ENCODE measurements at places on chromosomes 5 and 9.

DNA sequence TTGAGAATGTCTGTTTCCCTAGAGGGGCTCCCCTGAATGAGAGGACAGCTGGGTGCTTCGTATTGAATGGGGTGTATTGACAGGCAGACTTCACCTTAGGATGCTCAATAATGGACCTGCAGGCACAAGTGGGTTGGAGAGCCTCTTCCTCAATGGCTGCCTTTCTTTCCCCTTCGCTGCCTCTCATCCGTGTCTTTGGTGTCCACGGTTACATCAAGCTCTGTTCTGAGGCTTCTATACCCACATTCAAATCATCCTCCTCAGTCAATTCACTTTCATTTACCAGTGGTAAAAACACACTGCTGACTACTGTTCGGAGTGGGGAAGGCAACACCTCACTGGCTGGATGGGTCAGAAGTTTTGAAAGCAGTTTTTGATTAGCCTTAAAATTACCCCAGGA is 20.6 kb downstream of the LIX1 start:
- DNase-seq: no peak

DNA sequence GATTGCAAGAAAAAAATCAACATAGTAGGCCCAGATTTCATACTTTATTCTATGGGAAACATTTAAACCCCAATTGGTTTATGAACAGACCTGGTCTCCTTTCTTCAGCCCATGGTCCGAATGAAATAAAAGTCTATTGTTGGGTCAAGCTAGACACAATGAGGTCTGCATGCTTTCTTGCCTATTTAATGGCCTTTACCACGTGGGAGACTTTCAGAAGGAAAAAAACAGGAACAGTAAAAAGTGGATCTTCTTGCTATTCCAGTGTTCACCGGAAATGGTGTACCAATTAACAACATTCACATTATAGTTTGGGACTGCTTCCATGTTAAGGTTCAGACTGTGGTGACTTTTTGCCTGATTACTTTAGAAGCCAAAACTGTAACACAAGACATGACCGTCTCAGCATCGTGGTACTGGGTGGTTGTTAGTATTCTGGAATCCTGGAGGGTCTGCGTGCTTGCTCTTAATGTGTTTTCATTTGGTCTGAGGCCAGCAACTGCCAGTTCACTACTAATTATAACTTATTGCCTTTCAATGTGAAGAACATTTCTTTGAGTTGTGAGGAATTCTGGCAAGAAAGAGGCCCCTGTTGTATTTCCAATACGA is 85.4 kb upstream of the PRRC1 start:
- DNase-seq: no peak

- DNase-seq: no peak
These were observed 203.0 kb upstream of the TUT7 start for GRCh38 chr9:86557063-86557766.

DNA sequence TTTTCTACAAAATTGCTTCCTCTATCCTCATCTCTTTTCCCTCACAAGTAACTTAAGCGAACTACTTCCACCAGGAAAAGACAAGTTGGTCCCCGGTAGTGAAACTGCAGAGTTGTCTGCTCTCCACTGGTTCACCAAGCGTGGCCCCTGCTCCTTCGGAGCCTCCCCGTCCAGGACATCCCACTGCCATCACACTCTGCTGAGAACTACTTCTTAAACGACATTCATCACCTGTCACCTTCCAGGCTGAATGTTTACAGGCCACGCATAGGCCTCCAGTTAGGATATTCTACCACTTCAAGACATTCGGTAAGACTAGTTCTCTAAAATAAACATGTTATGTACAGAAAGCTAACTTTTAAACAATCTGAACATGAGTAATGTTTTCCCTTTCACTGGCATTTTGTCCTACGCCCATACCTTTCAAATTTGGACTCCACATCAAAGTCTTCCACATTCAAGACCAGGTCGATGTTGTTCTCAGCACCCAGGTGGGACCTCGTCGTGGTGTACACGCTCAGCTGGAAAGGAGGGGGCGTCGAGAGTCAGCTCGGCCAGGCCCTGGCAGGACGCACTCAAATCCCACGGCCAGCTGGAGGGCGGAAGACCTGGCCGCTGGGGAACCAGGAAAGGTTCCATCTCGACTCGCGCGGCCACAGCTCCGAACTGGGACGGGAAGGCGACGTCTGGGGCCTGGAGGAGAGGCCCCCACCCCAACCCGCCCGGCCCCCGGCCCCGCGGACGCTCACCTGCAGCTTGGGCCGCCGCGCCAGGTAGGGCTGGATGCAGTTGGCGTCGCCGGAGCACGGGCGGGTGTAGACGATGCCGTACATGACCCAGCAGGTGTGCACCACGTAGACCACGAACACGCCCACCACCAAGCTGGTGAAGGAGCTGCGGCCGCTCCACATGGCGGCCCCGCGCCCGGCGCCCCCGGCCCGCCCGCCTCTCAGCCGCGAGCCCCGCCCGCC is 683 bp downstream of the CLPTM1L start:
- DNase-seq: peak; percentile 3

DNA sequence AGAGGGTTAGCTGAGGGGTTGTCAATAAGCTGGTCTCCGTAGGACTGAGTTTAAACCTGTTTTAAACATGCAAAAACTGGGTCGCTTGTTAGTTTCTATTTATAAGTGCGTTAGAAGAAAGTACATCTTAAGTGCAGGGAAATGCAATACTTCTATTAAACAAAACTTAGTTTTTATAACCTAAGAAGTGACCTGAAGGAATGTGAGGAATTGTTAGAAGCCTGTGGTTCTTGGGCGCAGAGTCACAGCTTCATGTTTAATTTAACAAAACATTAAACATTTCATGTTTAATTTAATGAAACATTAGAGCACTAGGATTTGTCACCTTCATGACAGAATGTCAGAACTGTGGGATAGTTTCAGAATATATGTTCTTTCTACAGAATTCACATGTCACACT is 469.2 kb upstream of the WWC1 start:
- DNase-seq: no peak

GRCh38 chr5:37776826-37777225 is 63.0 kb downstream of the GDNF start:
- no peak for DNase-seq

- no peak for DNase-seq
These were observed 2118.6 kb upstream of the C9orf72 start for GRCh38 chr9:29691758-29692407.

- DNase-seq: no peak
These were observed 117.5 kb upstream of the ZNF366 start for GRCh38 chr5:72624641-72625236.

- DNase-seq: no peak
These were observed 102.0 kb upstream of the TSLP start for GRCh38 chr5:110969502-110969901.

DNA sequence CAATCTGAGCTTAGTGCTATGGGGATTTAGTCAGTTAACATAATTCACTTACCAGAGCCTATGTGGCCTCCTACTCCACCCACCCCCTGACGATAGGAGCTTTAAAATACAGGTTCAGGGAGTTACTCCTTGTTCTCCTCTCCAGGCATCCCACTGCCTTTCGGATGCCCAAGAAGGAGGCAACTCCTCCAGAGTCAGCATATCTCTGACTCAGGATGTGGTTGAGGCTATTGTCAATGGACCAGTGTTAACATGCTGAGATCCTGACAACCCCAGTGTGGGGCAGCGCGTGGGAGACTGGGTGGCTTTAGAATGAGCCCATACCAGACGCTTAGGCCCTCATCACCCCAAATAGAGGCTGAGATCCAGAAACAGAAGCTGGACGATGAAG is 27.4 kb downstream of the BICD2 start:
- DNase-seq: peak; percentile 21

GRCh38 chr9:127735530-127736185 is 564 bp upstream of the TOR2A start:
- DNase-seq: no peak

DNA sequence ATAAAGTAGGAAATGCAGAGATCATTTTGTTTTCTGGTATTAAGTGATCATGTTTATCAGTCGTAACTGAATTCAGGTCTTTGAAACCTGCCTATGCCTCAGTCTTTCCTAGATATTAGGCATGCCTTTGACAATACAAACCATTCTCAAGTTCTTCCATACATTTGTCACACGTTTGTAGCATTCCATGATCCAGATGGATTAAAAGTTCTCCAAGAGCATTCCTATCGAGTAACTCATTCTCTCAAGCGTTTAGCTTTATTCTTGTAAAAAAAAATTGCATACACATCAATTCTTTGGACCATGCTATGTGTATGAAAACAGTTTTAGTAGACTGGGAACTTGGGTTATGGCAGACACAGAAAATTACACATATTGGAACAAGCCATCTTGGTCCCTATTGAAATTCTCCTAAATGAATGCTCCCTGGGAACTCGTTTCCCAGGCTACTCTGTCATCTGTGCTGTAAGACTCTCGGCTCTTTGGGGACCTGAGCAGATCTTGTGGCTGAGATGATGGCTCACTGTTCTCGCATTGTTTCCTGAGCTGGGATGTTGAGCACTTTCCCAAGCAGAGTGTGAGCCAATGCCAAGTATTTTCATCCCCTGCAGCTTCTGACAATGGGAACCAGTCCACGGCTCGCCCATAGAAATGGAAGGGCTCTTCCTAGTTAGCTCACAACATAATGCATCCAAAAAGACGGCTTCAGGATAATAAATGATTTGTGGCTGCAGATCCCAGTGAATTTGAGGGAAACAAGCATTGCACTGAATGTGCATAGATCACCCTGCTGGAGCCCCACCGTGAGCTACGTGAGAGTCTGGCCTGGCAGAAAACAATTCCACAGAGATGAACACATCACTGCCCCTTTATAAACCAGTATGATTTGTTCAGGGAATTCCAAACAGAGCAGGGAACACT is 230.2 kb downstream of the IRX1 start:
- no peak for DNase-seq

DNA sequence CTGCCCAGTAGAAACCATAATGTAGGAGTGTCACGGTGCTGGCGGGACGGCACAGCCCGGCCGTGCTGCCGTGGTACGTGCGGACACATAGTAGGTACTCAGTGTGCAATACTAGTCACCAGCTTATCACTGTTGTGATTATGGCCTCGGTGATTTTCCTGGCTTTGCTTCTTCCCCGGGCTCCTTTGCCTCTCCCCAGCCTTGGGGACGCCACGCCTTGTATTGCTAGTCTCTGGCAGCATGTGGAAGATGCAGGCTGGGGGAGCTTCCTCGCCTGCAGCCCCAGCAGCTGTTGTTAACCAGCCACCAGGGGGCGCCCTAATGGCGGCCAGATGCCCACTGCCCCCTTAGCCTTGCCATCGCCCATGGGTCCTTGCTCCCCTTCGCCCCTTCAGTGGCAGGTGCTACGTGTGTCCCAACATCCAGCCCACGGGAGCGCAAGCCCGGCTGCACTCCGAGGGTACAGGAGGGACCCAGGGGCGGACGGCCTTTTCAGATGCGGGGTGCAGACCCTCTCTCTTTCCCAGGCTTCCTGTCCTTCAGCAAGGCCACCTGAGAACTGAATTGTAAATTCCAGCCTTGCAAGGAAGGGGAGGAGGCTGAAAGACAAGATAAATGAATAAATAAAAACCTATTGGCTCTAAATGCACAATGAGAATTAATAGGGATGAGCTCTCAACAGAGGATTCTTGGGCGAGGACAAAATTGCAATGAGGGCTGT is 8.0 kb downstream of the NTNG2 start:
- DNase-seq: peak; percentile 71

- no peak for DNase-seq
These were observed 273.2 kb upstream of the MPDZ start for GRCh38 chr9:13552606-13553215.

DNA sequence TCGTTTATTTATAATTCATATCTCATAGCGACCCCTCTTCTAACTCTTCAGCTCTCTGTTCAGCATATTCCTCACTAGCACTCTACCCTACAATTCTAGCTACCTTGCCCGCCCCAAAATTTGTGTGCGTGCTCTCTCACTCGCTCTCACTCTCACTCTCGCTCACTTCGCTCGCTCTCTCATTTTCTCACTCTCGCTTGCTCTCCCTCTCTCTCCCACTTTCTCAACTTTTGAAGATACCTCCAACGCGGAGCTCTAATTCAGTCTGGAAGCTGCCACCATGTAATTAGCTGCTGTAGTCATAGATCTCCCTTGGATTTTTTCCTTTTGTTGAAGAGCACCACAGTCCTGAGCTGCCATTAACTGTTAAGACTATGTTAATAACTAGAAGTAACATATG is 30.4 kb downstream of the GPR21 start:
- no peak for DNase-seq

DNA sequence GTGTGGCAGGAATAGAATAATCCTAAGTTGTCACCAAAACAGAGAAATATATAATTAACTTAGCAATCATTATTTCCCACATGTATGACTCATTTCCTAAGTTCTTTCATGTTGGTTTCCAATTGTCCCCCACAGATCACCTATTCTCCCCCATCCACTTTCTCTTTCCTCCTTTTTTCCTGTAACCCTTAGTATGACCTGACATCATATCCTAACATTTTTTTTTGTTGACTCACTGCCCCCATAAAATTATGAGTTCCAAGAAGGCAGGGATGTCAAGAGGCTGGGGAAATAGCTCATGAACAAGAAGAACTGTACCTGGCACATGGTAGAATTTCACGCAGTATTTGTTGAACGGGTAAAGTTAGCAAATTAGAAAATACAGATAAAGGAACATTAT is 186.7 kb downstream of the DCP2 start:
- DNase-seq: no peak

GRCh38 chr5:176889321-176890280 is 9.5 kb downstream of the HK3 start:
- DNase-seq: no peak

DNA sequence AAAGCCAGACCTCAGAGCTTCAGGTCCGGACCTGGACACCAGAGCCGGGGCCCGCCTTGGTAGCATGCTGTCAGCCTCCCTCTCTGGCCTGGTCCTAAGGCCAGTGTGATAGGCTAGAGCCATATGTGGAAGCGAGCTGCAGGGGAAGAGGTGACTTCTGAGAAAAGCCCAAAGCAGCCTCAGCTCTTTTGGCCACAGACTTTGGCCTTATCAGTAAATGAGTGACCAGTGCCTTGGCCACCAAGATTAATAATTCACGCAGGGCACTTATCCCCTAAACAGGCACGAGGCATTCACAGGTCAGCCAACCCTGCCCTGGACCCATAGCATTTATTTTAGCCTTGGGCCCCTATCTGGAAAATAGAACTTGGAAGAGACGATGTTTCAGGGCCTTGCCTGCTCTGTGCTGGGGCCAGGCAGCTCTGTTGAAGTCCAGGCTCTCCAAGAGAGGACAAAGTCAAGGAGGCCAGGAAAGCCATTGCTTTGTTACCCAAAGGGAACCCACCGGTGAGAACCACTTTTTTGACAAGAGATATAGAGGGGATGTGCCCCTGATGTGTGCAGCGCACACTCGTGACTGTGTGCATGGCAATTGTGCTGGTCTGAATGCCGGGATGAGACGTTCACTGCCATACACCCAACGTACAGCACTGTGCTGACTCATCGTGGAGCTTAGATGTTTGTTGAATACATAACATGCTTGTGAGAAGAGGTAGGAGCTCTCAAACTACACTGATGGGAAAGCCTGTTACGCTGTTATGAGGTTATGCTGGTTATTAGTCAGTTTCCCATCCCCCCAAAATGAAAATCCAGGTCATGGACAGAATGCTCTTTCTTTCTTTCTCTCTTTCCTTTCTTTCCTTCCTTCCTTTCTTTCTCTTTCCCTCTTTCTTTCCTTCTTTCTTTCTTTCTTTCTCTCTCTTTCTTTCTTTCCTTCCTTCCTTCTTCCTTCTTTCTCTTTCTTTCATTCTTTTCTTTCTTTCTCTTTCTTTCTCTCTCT is 5.0 kb upstream of the SLC34A1 start:
- no peak for DNase-seq
